ENCODE measurements at places on chromosomes 3 and 15. TPM values are rescaled to one million over a fixed set of nuclear protein-coding genes. Genes with fewer than 3 reads are reported as not detected.

The DNAJA4 gene
- polyA plus RNA-seq, result 26.1 TPM

The SLC22A14 gene
- 0.09 TPM for polyA plus RNA-seq

The SLC33A1 gene
- 3.0 TPM for polyA plus RNA-seq

The ANKDD1A gene
- 0.60 TPM for polyA plus RNA-seq

The ACP3 gene
- 9.6 TPM for polyA plus RNA-seq

The CYP8B1 gene
- not detected for polyA plus RNA-seq

The GABRG3 gene
- not detected for polyA plus RNA-seq

The TNFAIP8L3 gene
- polyA plus RNA-seq, result 13.5 TPM

The MOBP gene
- polyA plus RNA-seq, result not detected

The GHSR gene
- not detected for polyA plus RNA-seq

The CHRNA5 gene
- polyA plus RNA-seq, result 1.8 TPM

The C3orf85 gene
- 36.5 TPM for polyA plus RNA-seq

The EOMES gene
- polyA plus RNA-seq, result not detected

The CPNE9 gene
- polyA plus RNA-seq, result not detected

The GALNT15 gene
- polyA plus RNA-seq, result 36.6 TPM

The GPD1L gene
- 42.6 TPM for polyA plus RNA-seq

The PLSCR5 gene
- not detected for polyA plus RNA-seq

All from sigmoid colon (tissue), 7 donors.